GM04504 (cell line): ENCODE measurements at places on chromosomes 2 and 18.

- no peak for DNase-seq
These were observed 224.2 kb downstream of the NUP35 start for GRCh38 chr2:183348492-183348891.

DNA sequence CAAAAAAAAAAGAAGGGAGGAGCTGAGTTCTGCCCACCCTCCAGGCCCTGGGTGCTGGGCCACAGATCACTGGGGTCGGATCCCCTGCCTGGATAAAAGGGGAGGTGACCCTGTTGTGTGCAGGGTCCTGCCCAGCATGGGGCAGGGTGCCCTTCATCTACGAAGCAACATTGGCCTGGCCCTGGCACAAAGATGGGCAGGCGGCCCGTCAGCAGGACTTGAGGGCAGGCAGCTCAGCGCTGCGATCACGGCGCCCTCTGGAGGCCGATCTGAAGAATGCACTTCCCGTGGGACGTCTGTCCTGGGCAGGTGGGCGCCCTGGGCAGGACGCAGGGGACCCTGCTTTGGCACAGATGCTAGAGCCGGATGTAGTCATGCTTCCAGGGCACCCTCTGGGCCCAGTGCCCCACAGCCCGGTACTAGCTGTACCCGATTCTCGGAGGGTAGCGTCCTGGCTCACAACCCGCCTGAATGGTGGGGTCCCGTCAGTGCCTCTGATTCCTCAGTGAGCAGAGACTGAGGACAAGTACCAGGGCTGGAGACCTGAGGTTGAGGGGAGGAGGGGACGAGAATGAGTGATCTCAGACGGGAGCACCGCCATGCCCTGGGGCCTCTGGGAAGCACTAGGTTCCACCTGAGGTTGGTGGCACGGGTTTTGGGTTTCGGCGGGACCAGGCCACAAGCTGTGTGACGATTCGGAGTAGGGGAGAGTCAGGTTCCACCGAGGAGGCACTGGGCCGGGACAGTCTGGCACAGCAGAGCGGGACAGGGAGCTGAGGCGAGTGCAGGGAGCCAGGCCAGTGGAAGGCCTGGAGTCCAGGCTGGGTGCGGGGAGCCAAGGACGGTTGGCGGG, 18.0 kb downstream of the ARID5A start:
- no peak for DNase-seq

DNA sequence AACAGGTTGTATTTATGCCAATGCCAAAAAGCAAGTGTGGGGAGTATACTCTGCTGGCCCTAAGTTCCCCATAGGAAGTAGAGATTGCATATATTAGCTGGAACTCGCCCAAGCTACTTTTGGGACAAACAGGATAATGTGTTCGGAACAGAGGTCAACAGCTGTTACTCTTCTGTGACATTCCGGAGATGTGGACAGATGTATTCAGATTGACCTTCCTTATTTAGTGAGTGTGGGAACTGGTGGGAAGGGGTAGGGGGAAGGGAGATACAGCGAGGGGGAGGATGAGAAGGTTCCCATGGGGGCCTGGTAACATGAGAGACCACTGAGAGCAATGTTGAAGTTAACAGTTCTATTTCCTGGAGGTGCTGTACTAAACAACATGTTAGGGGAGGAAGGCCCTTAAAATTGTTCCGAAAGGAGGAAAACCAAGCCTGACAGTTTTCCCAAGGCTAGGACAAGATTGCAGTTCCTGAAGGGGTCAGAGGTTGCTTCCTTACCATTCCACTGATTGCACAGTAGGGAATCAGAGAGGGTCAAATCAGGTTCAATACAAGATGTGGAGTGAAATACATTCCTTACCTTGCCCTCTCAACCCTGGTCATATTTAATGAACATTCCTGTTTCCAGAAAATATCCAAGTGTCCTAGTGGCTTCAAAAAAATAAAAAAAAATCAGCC, 14.3 kb upstream of the CD28 start:
- no peak for DNase-seq

GRCh38 chr2:121491518-121491917, 39.2 kb upstream of the RNU4ATAC start:
- DNase-seq, result no peak

- peak; percentile 82 for DNase-seq
These were observed 204.1 kb downstream of the CTIF start for GRCh38 chr18:48742706-48743475.

DNA sequence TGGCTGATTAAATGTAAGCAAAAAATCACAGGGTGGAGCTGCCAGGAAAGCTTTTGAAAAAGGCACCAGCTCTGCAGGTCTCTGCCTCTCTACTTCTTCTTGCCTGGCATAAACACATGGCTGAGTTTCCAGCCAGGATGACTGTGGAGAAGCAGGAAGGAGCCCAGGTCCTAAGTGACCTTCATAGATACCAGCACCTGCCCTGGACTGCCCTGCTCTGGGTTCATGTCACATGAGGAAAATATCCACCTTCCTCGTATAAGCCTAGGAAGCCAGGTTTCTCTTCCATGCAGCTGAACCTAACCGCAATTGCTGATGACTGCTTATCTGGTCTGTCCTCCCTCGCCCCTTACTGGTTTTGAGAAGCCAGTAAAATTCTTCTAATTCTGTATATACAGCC, 47.8 kb upstream of the CREB1 start:
- no peak for DNase-seq

GRCh38 chr2:130826821-130827501, 9.8 kb upstream of the ARHGEF4 start:
- DNase-seq, result no peak

- peak; percentile 60 for DNase-seq
These were observed 297.6 kb downstream of the CDCA7 start for GRCh38 chr2:173652311-173652710.

DNA sequence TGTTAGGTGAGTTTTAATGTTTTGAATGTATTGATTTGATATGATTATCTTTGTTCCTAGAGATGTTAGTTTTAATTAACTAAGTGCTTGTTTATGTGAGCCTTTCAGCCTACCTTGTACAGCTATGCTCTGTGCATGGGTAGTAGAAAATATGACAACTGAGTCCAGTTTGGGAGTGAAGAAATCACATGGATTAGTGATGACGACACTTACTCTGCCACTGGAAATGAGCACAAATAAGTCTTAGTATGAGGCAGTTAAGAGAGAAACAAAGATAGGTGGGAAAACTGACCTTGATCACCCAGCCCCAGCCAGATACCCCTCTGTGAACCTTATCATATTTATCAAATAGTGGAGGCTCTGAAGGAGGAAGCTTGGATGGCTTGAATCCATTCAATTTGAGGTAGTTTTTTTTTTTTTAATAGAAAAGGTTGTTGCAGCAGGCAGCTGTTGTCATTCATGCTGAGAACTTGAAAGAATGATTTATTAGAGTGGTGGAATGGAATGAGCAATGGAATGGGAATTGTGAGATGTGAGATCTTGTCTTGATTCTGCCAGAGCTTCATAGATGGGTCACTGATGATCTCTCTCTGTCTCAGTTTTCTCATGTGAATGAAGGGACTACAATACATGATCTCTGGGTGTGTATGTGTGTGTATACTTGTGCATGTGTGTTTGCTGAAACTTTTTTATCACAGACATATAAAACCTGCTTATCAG, 96.4 kb downstream of the MAP3K20 start:
- DNase-seq, result no peak

- DNase-seq, result no peak
These were observed 16.2 kb upstream of the CTAGE1 start for GRCh38 chr18:22433956-22434355.

DNA sequence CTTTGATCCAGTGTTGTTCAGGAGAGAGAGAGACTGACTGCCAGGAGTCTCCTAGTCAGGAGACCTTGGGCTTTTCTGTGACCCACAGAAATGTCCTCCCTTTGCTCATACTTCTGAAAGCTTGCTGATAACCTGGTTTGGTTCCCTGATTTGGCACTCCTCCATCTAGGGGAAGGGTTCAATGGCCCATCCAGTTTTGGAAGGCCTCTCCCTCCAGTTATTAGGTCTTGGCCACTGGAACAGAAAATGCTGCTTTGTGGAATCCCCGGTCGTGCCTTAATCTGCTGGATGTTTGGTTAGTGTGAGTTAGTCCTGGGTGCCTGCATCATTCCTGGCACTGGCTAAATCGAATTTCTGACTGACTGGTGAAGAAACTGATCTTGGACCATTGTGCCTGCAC, 35.7 kb downstream of the KDM3A start:
- DNase-seq, result no peak

GRCh38 chr2:17540813-17541530, 476 bp downstream of the VSNL1 start:
- DNase-seq, result no peak

- no peak for DNase-seq
These were observed 344.8 kb downstream of the RPRM start for GRCh38 chr2:153133716-153134115.

- DNase-seq, result no peak
These were observed 175.3 kb upstream of the SIX3 start for GRCh38 chr2:44766220-44766619.

DNA sequence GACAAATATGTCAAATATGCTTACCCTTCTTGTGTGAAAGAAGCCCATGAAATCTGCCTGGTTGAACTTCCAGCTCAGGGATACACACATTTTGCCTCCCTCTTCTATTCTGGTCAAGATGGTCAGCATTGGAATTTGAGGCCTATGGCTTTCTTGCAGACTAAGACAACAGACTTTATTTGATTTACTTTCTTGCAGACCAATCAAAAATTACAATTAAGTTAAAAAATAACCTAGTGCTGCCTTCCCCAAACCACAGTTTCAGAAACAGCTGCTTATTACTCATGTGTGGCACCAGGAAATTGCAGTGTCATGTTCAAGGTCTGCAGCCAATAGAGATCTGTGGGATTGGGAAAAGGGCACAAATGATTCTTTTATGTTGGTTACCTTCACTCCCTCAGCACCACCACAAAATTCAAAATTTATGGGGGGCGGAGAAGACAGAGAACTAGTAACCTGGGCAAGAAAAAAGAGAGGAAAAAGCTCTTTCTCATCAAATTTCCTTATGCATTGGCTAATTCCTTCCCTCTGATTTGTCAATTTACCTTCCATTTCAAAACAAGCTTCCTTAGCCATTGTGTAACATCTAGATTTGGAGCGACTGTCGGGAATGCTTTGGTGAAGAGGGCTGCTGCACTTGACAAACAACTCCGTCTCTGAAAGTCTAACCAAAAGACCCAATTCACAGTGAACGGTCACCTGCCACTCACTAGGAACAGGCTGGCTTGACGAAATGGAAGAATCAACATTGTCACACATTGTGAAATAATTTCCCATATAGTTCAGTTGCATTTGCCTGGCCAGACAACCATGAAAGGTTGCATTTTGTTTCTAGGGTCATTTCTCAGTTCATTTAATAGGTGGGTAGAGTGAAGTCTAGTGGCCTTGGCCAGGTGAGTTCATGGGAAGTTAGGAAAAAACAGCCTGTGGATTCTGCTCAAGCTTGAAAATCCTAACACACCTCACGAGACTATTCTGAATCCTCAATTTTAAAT, 100.4 kb upstream of the FZD5 start:
- DNase-seq, result peak; percentile 58

DNA sequence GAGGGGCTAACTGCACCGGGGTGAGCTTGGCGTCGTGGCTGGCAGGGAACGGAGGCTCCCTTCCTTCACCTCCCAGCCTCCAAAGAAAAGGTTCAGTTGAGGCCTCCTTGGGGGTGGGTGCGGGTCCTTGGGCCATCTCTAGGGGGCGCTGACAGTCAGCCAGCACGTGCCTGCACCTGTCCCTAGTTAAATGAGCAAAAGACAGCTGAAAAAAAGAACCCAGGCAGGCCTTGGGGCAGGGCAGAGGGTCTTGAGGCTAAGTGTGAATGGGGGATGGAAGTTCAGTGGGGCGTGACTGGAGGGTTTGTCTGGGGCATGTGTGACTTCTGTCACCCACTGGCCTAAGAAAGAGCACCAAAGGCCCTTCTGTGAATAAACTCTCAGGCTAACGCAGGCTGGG, 56.4 kb downstream of the ZFP36L2 start:
- DNase-seq, result no peak
